ENCODE measurements at places on chromosomes 7 and 10.

GRCh38 chr7:15016315-15016667 lies 113.7 kb upstream of the DGKB start:
- no peak for DNase-seq

DNA sequence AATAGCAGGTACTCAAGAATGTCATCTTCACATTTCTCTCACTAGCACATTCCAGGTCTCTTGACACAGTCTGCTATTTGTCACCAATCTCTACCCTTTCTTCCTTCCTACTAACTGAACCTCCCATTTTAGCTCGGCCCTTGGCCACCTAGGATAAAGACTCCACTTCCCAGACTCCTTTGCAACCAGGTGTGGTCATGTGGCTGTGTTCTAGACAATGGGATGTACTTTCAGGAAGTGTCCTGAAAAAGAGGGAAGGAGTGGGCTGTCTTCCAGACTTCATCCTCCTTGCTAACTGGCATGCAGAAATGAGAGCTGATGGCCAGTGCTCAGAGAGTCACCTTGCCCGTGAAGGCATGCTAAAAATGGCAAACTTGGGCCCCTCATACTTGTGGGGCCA lies 139.2 kb downstream of the AMPH start:
- no peak for DNase-seq

DNA sequence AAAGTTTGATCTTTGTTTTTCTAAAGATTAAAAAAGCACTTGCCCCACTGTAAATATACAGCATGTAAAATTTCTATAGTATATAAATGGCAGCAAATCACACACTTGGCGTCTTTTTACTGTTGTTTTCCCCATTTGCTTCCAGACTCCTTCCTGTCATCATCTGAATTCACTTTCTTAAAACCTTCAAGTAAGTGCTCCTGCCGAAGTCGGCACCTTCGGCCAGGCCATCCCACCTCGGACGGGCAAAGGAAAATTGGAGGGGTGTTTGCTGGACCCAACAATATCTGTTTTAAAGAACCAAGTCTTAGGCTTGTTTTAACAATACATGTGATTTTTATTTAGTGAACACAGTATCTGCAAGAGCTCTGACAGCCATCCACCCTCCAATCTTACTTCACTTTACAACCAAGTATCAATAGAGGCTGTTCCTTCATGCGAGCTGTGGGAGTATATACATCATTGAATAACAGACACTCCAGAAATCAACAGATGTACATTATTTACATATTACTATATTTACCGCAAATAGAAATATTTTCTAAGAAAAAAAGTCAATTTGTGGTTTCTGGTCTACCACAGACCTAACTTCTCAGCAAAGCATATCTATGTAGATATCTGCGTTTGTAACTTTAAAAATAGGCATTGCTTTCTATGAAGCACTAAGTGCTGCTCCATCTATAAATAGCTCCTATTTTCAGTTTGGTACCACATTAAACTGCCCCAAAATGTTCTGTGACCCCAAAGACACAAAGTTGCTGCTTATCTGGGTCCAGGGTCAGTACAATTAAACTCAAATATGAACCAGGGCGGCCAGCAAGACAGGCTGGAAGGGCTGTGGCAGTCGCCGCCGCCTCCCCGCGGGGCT lies 110.7 kb downstream of the CYTH3 start:
- no peak for DNase-seq

- no peak for DNase-seq
These were observed 48.8 kb downstream of the VIM start for GRCh38 chr10:17276756-17277424.

DNA sequence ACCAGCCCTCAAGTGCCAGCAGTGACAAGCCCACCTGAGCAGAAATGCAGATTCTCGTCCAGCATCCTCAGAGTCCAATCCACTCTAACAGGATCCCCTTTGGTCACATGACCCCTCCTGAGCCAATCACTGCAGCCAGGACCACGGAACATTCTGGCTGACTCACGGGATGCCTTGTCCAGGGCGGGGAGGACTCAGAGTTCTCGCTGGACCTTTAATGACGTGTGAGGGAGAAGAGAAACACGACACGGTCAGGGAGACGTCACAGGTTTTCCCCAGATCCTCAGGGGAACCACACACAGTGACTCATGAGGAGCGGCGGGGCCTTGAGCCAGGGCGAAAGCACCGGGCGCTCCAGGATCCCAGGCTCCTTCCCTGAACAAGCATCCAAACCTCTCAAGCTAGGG lies 155.7 kb downstream of the PTPRN2 start:
- DNase-seq, result no peak

DNA sequence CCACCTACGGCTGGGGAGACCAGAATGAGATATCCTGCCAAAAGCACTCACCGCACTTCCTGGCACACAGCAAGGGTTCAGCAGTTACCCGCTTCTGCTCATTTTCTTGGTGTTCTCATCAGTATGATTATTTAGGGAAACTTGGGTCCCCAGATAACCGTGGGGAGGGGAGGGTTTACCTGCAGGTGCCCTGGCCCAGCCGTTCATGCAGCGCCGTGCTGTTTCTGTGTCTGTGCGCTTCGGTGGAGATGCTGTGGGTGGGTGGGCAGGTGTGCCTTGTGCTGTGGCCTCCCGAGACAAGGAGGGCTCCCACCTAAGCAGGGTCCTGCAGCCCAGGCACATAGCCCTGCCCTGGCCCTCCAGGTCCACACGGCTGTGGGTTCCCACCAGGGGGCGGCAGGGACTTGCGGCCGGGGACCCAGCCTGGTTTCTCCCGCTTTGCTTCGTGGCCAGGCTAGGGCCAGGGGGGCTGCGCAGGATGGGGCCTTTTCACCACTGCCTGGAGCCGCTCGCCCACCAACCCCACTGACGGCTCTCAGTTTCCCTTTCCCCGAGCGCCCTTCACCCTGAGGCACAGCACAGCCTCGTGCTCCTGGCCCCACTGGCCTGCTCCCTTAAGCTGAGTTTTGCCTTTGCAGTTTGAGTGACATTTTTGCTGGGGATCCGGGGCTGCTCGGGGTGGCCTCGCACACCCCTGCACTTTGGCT lies 78.5 kb downstream of the LHPP start:
- no peak for DNase-seq

DNA sequence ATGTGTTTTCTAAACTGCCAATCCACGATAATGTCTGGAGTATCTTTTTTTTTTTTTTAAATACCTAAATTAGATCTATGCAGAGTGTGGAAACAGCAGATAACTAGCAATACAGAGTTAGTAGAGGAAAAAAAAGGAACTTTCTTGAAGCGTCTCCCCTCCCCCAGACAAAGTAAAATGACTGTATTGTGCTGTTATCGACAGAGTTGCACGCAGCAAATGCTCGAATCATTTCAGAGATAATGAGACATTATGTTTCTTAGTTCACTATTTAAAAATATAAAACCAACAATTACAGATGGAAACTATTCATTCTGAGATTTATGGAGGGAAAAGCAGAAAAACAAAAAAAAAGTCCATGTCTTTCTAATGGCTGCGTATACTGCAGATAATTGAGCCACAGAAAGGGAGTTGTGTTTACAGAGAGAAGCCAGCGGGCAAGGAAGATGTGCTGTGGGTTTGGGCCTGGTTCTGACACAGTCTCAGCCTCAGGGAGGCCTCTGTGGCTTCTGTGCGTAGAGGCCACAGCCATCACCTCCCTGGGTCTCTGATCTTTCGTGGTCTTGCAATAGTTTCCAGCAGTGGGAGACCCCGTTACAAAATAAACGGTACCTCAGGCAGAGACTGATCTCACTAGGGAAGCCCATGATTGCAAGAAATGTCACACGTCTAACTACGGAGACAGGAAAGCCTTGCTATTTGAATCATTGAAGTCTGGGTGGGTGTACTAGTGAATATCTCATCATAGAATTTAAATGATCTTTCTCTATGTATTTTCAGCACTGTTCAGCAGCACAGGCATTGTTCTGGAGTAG lies 19.1 kb upstream of the KLF6 start:
- no peak for DNase-seq

- DNase-seq, result no peak
These were observed 25.3 kb downstream of the ABCC2 start for GRCh38 chr10:99807786-99808185.

DNA sequence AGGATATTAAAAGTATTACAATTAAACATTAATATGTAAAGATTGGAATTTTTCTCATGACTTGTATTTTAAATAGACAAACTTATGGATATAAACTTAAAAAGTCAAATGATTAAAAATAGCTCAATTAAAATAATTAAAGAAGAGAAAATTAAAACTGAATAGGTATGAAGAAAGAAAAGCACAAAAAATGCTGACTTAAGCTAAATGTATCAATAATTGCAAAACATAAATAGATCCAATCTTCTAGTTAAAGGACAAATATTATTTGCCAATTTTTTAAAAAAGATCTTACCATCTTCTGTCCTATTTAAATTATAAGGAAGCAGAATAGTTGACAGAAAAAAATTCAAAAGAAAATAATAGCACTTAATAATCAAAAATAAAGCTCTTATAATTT lies 646.3 kb upstream of the ANKRD30A start:
- DNase-seq, result no peak

DNA sequence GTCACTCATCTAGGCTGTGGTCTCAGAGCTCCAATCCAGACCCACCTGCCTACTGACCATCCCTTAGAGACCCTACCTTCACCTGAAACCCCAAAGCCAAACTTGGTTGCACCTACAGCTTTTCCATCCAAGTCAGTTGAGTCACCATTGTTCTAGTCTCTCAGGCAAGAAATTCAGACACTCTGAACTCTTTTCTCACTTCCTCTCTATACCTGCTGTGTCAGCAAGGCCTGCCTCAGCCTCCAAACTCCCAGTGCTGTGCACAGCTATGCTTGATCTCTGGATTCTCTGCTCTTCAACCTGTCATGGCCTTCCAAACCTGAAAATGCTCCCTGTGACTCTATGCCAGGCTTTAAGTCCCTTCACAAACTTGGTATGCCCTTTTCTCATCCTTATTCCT lies 47.4 kb upstream of the MTURN start:
- no peak for DNase-seq

DNA sequence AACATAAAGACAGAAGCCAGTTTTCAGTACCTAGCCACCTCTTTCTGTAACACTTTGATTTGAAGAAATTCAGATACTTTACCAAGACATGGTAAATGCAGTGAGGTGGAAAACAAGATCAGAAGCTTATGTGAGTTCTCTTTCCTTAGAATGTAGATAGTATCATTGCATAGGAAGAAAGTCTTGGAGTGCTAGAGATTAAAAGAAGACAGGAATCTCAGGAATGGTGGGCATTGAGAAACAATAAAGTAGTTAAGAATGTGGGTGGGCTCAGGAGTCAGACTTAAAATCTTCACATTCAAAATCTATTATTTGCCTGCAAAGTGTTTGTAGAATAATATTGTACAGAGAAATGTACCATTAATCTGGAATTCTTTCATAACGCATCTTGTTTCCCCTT lies 58.9 kb downstream of the POLL start:
- DNase-seq, result no peak

DNA sequence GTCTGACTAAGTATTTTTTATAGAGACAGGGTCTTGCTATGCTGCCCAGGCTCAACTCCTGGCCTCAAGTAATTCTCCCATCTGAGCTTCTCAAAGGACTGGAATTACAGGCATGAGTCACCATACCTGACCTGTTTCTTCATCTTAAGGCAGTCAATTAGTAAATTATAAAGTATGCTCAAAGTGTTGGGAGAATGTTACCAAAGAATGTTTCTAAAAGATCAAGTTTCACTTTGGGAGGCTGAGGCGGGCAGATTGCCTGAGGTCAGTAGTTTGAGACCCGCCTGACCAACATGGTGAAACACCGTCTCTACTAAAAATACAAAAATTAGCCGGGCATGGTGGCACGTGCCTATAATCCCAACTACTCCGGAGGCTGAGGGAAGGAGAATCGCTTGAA lies 117.0 kb downstream of the ALOX5 start:
- no peak for DNase-seq

DNA sequence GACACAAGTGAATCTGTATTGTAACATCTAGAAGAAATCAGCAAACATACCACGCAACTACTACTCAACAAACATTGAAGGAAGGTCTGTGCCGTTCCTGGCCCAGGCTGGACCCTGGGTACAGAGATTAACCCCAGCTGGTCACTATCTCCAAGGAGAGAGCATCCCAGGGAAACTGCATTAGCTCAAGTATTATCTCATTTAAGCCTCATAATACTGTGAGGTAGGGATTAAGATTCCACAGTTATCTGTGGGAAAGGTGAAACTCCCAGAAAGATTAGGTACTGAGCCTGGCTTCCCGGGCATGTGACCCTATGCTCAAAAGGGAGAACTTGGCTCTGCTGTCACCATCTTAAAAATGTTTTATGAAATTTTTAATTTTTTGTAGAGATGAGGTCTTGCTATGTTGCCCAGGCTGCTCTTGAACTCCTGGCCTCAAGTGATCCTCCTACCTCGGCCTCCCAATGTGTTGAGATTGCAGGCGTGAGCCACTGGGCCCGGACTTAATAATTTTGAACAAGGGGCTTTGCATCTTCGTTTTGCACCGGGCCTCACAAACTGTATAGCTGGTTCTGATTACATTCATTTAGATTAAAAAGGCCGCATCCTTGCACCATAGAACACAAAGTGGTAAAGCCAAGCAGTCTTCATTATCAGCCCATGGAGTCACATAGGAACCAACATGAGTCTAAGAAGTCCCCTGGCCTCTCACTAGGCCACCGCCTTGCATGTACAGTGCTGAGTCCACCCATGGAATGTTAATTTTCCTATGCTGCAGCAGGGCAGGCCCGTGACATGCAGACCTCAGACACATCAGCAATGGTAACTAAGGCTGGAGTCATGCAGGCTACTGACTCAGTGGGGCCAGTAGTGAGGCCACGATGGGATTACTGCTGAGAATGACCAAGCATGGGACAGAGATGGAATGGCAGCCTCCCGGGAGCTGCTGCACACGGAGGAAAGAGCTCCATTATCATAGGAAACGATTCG lies 5.5 kb upstream of the CTBP2 start:
- no peak for DNase-seq

- no peak for DNase-seq
These were observed 13.0 kb upstream of the DLX6 start for GRCh38 chr7:96992192-96993005.

GRCh38 chr7:136640977-136641376 lies 227.5 kb upstream of the CHRM2 start:
- no peak for DNase-seq

DNA sequence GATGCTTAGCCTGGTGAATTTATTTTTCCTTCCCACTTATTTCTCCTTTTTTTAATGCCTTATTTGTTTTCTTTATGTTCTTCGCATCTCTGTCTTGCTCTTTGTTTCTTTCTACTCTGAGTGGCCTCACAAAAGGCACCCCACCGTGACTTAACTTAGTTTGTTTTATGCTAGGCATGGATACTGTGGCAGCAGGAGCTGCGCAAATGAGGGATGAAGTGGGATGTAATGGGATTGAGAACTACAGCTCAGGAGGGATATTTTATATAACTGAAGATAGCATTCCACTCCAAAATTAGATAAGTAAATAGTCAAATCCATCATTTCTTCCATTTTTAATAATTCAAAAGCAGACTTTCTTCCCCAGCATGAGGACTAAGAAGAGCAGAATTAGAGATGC lies 1.7 kb upstream of the CACNA2D1 start:
- peak; percentile 67 for DNase-seq

DNA sequence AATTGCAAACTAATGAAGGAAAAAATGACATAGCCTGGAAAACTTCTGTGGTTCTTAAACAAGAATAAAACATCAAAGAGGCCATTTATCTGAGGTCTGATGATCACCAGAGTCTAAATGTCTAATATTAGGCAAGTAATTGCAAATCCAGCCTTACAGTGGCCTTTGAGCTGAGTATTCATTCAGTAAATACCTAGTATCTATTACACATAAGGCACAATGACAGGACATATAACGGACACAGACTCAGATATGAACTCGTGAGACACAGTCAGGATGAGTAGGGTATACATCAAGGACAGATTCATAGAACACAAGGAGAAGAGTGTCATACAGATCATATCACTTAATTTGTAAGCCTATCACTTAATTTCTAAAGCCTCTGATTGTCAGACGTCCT lies 16.8 kb downstream of the GPAM start:
- DNase-seq, result no peak
